ENCODE measurements at places on chromosomes 7 and 10.

DNA sequence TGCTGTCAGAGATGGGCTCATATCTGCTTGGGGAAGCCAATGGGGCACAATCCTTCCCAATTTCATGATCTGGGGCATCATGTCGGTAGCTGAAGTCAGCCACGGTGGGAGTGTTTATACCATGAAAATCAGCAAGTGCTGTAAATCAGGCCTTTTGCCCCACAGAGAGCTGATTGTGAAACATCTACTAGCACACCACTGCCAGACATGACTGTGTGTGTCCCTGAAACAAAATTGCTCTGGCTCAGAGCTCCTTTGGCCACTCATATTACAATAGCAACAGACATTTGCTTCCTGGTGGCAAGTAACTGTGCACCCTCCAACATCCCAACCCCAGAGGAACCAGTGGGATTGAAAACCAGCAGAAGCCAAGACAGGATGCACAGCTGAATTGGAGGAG lies 23.7 kb downstream of the GPR26 start:
- no peak for DNase-seq

DNA sequence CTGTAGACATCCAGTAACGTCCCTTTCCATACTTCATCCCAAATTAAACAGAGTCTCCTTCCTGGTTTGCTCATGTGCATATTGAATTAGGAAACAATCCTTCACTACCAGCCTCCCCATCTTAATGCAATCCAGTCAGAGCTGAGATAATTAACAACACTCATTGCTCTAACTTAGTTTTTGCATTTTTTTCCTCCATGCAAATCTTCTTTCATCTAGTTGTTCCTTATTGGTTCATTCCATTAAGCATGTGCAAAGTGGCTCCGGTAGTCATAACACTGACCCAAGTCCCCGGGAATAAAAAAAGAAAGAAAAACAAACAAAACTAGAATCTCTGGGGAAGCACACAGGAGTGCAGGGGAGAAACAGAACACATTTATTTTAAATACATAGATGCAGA lies 1176.1 kb downstream of the GATA3 start:
- peak; percentile 64 for DNase-seq

DNA sequence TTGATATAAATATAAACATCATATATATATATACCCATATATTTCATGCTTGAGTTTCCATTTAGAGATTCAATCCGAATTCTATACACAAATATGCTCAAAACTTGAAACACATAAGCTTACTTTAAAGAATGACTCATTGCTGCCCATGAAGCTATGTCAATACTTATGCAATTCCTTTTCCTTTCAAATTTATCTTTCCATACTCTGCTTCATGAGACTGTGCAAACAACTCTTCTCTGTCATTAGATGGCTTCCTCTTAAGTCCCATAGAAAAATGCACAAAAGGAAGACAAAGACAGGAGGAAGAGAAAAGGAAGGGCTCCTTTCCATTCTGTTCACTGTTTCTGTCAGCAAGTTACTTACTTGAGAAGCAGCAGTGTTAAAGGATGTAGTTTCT lies 895.7 kb upstream of the SORCS1 start:
- no peak for DNase-seq

GRCh38 chr7:1364068-1364905 lies 95.0 kb downstream of the MICALL2 start:
- no peak for DNase-seq

- DNase-seq = no peak
Measured at GRCh38 chr7:158015403-158016179, 572.0 kb downstream of the PTPRN2 start.

DNA sequence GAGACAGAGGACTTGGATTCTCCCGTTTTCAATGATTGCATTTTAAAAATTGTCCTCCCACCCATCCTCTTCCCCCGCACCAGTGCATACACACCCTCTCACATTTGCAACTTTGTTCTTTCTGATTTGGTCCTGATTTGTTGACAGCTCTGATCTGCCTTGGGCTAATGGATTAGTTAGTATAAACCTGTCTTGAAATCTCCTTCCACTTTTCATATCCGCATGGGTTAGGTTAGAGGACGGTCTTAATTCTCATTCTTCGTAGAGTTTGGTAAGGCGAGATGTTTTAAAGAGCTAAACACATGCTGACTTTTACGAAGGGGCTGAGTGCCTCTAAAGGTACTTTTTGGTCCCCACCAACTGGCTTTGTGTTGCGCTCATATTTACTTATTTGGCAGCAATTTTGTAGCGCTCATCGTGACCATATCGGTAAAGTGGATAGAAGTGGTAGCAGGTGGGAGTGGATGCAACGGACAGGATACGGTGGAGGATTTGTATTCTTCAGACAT lies 1.1 kb downstream of the AHR start:
- DNase-seq = peak; percentile 40

DNA sequence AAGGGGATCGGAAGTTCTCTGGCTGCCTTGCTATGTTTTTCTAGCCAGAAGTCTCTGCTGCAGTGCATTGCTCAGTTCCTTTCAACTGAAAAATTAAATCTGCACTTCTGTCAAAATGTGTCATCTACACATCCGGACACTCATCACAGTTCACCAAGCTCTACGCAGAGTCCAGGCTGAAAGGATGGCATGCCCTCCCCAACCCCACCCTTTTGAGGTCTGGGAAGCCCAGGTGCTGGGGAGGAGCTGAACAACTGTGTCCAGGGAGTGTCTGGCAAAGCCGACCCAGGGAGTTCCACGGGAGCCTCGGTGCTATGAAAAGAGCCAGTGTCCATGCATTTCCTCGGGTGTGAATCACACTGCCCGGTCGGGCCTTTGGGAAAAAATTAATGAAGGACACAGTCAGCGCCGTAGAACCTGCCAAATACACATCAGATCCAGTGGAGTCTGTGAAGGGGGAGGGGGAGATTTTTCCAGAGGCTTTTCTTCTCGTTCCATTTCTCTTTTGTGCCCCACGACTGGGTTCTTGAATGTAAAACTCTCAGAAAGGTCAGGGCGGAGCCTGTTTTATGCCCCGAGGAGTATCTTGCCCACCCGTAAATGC lies 757 bp upstream of the PALS2 start:
- DNase-seq = peak; percentile 69

- no peak for DNase-seq
Measured at GRCh38 chr7:85292908-85293576, 106.2 kb upstream of the SEMA3D start.

DNA sequence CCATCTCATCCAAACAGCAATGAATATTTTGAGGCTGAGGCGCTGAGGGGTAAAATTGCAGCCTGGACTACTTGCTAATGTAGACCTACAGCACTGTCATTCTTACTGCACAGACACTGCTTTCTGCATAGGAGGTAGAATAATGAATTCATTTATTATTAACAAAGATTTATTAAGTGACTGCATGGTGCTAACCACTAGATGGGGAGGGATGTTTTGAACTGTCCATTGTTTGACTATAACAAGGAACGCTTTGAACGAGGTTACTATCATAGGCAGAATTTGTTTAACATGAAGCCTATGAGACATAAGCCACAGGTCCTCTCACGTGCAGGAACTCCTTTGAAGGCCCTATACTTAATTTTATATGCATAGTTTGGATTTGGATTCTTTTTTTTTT lies 143.8 kb downstream of the CFTR start:
- no peak for DNase-seq

DNA sequence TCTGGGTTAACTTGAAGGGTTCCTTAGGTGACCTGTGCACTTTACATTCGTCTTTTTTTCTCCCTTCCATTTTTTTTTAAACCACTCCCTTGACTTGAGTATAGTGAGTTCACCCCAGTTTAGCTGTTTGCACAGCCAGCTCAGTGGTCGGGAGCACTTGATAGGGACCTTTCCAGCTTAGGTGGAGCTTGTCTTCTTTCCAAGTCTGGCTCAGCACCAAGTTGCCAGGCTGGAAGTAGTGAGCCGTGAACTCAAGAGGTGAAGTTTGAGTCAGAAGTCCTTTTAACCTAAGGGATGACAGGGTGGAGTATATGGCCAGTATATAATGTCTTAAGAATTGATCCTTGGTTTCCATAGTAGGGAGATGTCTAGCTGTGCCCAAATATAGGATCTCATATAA lies 7.2 kb downstream of the DNAH11 start:
- no peak for DNase-seq

GRCh38 chr10:69718951-69719350 lies 82.8 kb upstream of the COL13A1 start:
- DNase-seq = peak; percentile 90

GRCh38 chr10:31515819-31516402 lies 196.9 kb downstream of the ZEB1 start:
- peak; percentile 12 for DNase-seq

- DNase-seq = peak; percentile 65
Measured at GRCh38 chr10:69004821-69005220, 16.2 kb downstream of the KIFBP start.

DNA sequence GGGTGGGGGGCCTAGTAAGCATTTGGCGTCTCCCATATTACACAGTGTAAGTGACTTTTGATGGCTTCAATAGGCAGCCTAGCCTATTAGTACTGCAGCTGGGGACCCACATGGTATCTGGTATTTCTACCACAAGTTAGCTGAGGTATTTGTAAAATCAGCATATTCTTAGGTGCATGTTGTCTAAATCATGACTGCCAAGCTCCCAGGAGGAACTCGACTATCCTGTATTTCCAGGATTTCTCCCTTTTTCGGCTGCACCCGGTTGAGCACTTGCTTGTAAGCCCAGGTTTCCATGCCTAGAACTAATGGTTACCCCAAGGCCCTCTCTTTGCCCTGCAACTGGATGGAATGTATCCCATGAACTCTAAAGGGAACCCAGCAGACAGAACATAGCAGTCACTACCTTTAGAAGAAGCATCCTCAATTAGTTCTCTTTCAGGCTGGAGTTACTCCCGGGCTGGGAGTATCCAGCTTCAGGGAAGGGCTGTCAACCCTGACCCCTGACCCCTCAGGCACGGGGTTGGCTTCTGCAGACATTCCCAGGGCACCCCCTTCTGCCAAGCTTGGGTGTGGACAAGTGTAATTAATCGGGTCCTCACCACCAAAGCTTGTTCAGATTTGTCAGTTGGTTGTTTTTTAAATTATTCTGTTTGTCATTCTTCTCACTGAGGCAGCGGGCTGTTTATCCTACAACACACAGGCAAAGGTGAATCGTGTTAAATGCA lies 90.3 kb upstream of the PARD3 start:
- no peak for DNase-seq

- DNase-seq = peak; percentile 65
Measured at GRCh38 chr10:69479240-69480067, 28.2 kb downstream of the TSPAN15 start.

DNA sequence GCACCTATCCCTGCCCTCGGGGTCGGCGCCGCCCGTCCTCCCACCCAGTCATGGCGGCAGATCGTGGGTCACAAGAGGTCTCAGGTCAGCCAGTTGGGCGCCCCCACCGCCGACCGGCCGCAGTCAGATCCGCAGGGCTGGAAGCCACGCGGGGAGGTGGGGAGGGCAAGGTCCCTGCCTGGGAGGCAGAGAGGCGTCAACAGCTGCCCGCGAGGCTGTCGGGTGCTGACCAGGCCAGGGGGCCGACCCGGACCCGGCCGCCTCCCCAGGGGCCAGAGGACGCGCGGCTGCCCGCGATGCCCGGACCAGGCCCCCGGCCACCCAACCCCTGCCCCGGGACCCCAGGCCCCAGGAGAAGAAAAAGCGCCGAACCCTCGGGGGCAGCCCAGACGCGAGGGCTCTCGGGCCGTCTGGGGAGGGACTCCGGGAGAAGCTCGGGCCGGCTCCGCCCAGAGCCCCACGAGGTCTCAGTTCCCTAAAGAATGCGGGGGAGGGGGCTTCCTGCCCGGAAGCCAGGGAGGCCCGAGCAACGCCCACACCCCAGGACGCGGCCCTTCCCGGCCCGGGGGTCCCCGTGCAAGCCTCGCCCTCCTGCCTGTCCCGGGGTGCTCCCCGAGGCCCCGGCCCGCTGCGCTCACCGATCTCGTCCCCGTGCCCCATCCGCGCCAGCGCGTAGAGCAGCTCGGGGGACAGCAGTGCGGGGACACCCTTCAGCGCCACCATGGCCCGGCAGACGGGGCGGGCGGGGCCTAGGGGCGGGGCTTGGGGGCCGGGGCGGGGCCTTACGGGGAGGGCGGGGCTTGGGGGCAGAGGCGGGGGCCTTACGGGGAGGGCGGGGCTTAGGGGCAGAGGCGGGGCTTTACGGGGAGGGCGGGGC lies at the start of gene FUOM:
Gene FUOM, minus strand, starts transcription at position 735 of the 877 bp plus-strand sequence. Its CDS starts 12 bp downstream, at position 723.
- peak; percentile 69 for DNase-seq

- DNase-seq = no peak
Measured at GRCh38 chr7:92228742-92229141, 17.0 kb downstream of the KRIT1 start.

DNA sequence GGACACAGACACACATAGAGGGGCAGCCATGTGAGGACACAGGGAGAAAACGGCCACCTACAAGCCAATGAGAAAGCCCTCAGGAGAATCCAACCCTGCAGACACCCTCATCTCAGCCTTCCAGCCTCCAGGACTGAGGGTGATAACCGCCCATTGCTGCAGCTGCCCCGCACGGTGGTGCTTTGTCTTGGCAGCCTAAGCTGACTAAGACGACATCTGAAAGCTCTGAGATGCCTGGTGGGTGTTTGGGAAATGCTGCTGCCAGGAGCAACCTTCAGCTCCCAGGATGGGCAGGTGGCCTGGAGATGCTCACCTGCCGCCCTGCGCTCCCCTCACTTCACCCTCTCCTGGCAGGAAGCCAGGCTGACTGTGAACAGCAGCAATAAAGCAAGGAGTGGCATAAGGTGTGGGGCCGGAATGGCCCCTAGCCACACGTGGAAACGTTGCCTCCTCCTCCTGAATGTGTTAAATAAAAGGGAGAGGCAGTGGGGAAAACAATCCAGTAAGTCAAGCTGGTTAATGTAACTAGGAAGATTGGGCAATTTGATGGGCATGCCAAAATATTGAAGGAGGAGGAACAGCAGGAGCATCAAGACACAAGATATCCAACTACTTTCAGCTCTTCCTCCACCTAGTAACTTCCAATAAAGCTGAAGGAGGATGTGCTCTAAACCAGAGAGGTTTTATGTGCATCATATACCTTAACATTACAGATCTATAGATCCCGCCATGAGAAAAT lies 121.5 kb downstream of the TNS3 start:
- DNase-seq = no peak

DNA sequence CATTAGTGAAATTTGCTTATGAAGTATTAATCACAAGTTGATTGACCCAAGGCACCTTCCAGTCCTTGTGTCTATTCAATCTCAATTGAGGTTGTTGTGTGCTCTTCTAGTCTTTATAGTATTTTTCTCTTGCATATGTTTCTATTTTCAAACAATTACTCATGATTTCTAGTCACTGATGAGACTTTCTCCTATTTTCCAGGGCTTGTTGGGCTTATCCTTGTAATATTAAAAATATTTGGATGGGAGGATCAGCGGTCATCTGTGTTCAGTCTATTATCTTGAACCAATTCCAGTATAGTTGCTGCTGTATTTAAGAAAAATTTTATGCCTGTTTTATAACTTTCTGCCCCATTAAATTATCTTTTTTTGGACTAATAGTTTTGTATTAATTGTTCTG lies 154.4 kb downstream of the PTEN start:
- peak; percentile 43 for DNase-seq

- DNase-seq = no peak
Measured at GRCh38 chr7:44750921-44751571, 2.4 kb downstream of the ZMIZ2 start.

DNA sequence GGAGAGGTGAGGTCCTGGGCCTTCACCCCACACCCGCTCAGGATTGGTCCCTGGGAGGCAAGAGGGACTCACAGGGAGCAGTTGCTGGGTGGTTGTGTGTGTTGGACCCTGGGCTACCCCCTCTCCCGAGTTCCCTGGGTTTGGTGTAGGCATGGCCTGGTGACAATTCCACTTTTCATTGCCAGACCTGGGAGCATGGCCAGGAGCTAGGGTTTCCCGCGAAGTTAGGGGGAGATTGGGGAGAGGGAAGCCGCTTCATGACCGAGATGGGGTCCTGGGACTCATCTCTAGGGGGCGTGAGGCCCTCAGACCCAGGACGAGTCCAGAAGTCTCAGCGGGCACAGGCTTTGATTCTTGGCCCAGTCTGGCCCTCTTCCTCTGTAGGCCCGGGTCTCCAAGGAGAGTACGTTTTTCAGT lies 606 bp downstream of the PALD1 start:
- DNase-seq = no peak
